Activated T-cell treated with anti-CD3 and anti-CD28 coated beads, Interleukin-2, amount 50 U/mL, for 48 hours (primary cell): ENCODE measurements at places on chromosomes 16 and 17.

GRCh38 chr17:82531431-82531881 lies 11.9 kb downstream of the FOXK2 start:
- DNase-seq: no peak

GRCh38 chr16:16908077-16908476 lies 529.1 kb downstream of the NPIPA7 start:
- no peak for DNase-seq

GRCh38 chr17:47807421-47807820 lies 14.2 kb downstream of the OSBPL7 start:
- DNase-seq: no peak

GRCh38 chr16:67395458-67396158 lies 2.3 kb upstream of the TPPP3 start:
- no peak for DNase-seq
